ENCODE measurements at places on chromosomes 4 and X.

- no peak for DNase-seq
These were observed 8.2 kb downstream of the VAMP7 start for GRCh38 chrX:155889328-155889727.

- no peak for DNase-seq
These were observed 25.7 kb downstream of the CXCL13 start for GRCh38 chr4:77631276-77631675.

- DNase-seq = no peak
These were observed 219.2 kb upstream of the HDX start for GRCh38 chrX:84721416-84721815.

DNA sequence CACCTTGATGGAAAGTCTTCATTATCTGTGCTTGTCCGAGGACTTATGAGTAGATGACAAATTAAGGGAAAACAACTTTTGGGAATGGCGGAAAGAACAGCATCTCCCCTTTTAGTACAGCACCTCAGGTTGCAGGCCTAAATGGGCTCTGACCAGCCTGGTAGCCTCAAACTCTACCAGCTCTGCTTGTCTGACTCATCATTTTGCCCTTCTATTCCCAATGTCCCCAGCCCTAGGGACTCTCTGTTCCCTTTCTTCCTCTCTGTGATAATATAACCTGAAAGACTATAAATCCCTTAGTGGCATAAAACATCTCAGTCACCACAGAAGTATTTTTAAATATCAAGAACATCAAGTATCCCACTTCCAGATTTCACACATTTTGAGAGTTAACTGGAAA, 121.9 kb downstream of the THOC2 start:
- DNase-seq = no peak

GRCh38 chr4:106264331-106264728, 51.7 kb downstream of the TBCK start:
- DNase-seq = no peak

DNA sequence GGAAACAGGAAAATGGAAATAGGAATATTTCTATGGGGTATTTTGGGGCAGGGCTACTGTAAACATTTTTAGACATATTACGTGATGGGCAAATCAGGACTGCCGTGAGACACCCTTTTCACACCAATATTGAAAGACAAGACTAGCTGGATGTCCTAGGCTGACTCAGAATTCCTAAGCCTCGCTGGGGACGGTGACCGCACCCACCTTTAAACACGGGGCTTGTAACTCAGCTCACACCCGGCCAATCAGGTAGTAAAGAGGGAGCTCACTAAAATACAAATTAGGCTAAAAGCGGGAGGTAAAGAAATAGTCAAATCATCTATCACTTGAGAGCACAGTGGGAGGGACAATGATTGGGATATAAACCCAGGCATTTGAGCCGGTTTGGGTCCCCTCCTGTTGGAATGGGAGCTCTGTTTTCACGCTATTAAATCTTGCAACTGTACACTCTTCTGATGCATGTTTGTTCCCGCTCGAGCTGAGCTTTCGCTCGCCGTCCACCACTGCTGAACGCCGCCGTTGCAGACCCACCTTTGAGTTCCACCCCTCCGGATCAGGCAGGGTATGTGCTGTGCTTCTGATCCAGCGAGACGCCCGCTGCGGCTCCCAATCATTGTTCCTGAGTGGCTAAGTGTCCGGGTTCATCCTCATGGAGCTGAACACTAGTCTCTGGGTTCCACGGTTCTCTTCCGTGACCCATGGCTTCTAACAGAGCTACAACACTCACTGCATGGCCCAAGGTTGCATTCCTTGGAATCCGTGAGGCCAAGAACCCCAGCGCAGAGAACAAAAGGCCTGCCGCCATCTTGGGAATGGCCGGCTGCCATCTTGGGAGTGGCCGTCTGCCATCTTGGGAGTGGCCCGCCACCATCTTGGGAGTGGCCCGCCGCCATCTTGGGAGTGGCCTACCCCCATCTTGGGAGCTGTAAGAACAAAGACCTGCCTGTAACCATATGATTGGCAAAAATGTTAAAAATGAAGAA, 152.6 kb downstream of the CRLF2 start:
- no peak for DNase-seq

DNA sequence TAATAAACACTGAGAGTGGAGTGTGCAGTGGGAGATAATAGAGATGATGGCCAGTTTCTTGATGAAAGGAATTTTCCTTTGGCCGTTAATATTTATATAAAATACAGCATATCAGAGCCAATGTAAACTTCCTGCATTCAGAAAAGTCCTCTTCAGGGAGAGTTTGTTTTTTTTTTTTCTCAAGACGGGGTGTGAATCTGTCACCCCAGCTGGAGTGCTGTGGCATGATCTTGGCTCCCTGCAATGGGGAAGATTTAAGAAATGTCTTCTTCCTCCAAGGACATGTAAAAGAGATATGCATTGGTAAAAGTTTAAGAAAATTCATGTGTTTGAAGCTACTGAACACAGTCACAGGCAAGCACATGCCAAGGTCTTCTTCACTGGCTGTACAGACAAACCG, 25.4 kb upstream of the TBC1D9 start:
- DNase-seq = no peak

- DNase-seq = no peak
These were observed 85.0 kb downstream of the TEX13C start for GRCh38 chrX:125404667-125405160.

GRCh38 chr4:113322736-113323135, 273.3 kb downstream of the ANK2 start:
- no peak for DNase-seq

Measured in stimulated activated CD4-positive, alpha-beta T cell treated with anti-CD3 and anti-CD28 coated beads, Interleukin-15, amount 100 ng/mL, for 1 hour (primary cell).